ENCODE measurements at places on chromosomes 11 and 22. TPM values are rescaled to one million over a fixed set of nuclear protein-coding genes. Genes with fewer than 3 reads are reported as not detected.

IGLL1 gene
- total RNA-seq = not detected

TMEM121B gene
- 0.16 TPM for total RNA-seq

GAS2 gene
- total RNA-seq = 0.68 TPM

TH gene
- 0.23 TPM for total RNA-seq

ZNF280B gene
- total RNA-seq = 1.3 TPM

HEPACAM gene
- not detected for total RNA-seq

TMEM223 gene
- total RNA-seq = 18.0 TPM

SCGB1C1 gene
- not detected for total RNA-seq

NELL1 gene
- not detected for total RNA-seq

DDX10 gene
- 74.3 TPM for total RNA-seq

SCN4B gene
- total RNA-seq = 0.08 TPM

C11orf91 gene
- 1.8 TPM for total RNA-seq

MIAT gene
- total RNA-seq = 0.29 TPM

PLXNB2 gene
- total RNA-seq = 85.2 TPM

LMNTD2 gene
- 2.5 TPM for total RNA-seq

MS4A6E gene
- total RNA-seq = not detected

ARL14EP gene
- 15.2 TPM for total RNA-seq

ADM gene
- total RNA-seq = 119 TPM

SYT13 gene
- total RNA-seq = 8.1 TPM

GRIK4 gene
- not detected for total RNA-seq

C11orf42 gene
- total RNA-seq = not detected

IFITM10 gene
- 1.3 TPM for total RNA-seq

CARD18 gene
- not detected for total RNA-seq

OR5M8 gene
- not detected for total RNA-seq

CELSR1 gene
- total RNA-seq = 28.7 TPM

LRRC10B gene
- total RNA-seq = 0.25 TPM

Data from A549 treated with CORT108297 at 1 μM for 4 hours (cell line).